ENCODE measurements at places on chromosomes 6 and 20.

DNA sequence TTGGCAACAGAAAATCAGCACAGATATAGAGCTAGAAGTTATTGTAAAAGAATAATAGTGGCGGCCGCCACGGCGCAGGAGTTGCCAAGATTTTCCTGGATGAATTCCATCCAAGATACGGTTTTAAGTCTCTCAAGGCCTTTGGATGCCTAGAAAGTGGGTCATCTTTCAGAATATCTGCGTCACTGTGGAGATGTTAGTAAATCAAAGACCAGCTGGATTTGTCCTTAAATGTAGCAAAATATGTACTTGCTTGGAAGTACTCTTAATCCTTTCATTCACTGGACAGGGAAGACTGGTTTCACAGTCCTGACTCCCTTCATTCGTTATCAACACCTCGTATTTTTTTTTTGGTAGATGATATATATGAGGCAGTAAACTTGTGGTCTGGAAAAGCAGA lies 83.0 kb downstream of the SLC22A3 start:
- DNase-seq, result no peak

DNA sequence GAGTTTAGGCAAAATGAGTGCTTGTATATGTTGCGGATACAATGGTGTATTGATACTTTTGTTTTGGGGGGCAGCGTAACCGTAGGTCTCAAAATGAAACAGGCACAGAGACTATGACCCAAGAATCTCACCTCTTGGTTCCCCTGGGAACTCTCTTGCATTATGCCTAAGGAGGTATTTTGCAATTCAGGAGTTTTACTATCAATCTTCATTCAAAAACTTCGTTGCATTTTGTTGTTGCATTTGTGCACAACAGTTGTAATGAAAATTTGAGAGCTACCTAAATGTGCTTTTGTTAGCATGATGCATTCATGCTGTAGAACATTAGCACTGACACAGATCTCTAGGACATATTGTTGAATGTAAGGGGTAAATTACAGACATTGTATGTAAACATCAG lies 18.2 kb downstream of the VTA1 start:
- DNase-seq, result no peak

- no peak for DNase-seq
Observed at GRCh38 chr6:82608781-82609180, 245.2 kb downstream of the TPBG start.

- no peak for DNase-seq
Observed at GRCh38 chr6:154974485-154975149, 20.5 kb upstream of the TIAM2 start.

- no peak for DNase-seq
Observed at GRCh38 chr6:10441004-10441654, 26.3 kb upstream of the TFAP2A start.

DNA sequence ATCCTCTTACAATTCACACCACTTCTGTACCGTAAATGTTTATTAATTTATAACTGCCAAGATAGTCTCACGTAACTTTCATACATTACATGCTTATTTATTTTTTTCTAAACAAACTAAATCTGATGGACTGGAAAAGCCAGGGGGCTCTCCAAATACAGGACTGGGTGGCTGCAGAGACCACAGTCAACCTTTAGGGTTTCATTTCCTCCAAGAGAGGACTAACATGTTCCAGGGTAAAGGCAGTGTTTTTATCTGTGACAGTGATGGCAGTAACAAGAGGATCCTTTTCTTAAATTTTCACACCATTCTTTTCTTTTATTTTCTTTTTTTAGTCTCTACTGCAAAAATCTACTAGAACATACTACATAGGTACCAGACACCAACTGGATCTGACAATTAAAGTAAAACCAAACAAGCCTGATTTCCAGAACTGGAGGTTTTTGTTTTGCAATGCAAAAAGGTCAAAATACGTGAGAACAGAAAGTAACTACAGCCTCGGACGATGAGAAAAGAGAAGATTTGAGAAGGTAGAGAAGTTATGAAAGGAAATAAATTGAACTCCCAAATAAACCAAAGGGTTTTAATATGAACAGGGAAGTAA lies 1.2 kb downstream of the LMBRD1 start:
- no peak for DNase-seq

GRCh38 chr6:25233226-25233625 lies 45.9 kb upstream of the CARMIL1 start:
- DNase-seq, result no peak
